ENCODE measurements at places on chromosomes 2 and 18.

- no peak for DNase-seq
Observed at GRCh38 chr2:39392672-39393071, 44.4 kb downstream of the MAP4K3 start.

DNA sequence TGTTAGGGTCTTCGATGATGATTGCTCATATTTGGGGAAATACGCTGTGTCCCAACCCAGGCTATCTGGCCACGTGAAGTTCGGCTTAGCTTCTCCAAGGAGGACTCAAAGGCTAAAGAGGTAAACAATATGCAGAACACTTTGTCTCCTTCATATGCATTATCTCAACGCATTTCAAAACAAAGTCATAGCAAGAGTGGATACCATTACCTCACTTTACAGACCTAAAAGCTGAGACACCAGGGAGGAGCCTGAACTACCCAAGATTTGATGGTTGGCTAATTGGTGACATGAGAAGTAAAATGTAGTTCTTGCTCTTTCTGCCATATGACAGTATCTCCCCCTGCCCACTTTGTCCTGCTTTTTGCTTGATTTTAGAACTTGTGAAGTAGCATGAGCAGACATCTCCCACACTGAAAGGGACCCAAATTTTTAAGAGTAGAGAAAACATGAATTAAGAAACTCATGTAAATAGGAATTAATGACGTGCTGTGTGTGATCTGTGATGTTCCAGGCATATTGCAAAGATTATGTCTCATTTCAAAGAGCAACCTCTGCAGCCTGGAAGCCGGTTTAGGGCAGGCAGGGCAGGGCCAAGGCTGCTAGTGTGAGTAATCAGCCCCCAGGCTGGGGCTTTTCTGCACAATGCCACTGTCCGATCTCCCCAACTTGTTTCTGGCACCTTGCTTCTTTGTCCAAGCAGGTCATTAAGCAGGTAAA, 144.5 kb downstream of the BCL11A start:
- DNase-seq, result no peak

- no peak for DNase-seq
Observed at GRCh38 chr2:10771786-10772185, 40.8 kb downstream of the PDIA6 start.

DNA sequence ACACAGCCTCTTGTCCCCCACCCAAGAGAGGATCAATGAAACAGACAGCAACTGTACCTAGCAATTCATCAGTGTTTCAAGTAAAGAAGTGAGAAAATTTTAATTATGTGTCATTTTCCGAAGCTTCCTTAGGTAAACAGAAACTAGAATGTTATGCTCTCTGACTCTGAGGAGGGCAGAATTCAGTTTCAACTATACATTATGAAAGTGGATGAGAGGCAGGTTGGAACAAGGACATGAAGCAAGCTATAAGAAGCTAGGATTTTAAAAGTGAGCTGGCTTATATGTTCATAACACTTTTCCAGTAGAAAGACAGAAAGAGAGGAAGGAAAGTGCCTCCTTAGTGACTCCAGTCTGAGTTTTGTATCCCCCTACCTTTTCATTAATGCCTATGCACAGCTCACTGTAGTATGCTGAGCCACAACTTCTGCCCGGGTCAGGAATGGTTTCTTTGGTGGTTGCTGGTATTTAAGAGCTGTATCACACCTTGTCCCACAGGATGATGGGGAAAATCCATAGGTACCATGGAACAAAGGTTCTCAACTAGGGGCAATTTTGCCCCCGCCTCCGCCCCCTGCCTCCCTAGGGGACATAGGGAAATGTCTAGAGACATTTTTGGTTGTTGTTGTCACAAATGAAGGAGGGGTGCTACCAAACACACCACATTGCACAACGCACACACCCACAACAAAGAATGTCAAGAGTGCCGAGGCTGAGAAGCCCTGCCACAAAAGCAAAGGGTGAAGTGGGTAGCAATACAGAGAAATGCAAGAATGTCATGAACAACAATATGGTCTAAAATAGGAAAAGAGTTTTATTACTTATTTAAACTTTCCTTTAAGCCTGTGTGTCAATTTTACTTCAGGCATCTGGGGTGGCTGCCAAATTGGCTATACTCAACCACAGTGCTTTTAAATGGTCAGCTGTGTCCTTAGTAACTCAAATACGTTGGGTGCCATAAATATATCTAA, 161.0 kb upstream of the ZFP36L2 start:
- DNase-seq, result no peak

- no peak for DNase-seq
Observed at GRCh38 chr2:36405183-36405582, 49.6 kb downstream of the CRIM1 start.

GRCh38 chr2:7748717-7749415, 831.7 kb downstream of the RNF144A start:
- no peak for DNase-seq

DNA sequence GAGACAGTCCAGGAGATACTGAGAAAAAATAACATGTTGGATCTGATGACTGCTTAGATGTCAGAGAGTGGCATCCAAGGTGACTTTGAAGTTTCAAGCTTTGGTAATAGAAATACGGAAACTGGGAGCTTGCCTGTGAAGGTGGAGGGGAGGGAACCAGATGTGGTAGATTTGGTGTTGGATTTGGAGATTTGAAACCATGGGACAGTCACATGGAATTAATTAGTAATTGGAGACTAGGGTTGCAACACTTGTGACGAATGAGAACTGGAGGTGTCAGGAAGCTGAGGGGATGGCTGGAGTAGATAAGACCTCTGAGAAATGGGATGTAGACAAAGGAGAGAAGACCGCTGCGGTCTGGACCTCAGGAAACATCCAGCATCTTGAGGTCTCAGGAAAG, 46.7 kb downstream of the RPL37A start:
- peak; percentile 82 for DNase-seq

DNA sequence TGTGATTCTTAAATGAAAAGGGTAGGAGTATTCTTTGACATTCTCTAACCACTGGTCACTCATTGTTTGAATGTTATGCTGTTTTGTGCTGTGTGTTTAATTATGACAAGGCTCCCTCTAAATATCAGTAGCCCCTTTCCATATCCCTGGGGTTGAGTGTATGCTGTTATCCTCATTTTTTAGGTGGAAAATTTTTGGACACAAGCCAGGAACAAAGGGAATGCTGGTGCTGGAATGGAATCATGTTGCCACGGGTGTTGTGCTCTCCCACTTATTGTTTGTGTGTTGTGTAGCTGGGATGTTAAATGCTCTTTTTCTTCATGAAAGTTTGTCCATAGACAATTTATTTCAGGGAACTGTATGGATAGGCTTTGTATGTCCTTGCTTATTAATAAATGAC, 43.3 kb downstream of the ZNF532 start:
- no peak for DNase-seq

GRCh38 chr18:47453038-47453437, 201.6 kb upstream of the SKOR2 start:
- DNase-seq, result no peak

GRCh38 chr2:126950504-126950903, 51.8 kb downstream of the TEX51 start:
- no peak for DNase-seq

- peak; percentile 74 for DNase-seq
Observed at GRCh38 chr2:217722883-217723472, 279.8 kb downstream of the TNS1 start.

- no peak for DNase-seq
Observed at GRCh38 chr2:8149985-8150539, 531.8 kb upstream of the ID2 start.

DNA sequence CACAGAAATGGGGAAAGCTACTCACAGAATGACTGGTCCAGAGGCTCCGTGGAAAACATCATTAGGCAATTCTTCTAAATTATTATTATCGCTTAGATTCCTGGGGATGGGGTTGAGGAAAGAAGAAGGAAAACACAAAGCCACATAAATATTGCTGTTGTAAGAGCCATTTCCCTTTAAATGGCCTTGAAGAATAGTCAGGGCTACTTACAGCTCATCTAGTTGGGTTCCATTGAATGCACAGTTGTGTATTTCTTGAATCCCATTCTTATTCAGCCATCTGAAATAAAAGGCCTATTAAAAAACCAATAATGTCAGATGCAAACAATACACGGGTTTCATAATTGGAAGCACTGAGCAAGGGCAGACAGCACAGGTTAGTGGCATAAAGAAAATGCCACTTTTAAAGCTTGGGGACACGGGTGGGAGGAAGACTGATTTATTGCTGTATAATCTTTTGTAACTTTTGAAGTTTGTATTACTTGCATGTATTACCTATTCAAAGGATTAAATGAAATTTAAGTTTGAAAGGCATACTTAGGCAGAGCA, 171.4 kb downstream of the FSHR start:
- DNase-seq, result no peak

- no peak for DNase-seq
Observed at GRCh38 chr2:42917425-42917927, 125.1 kb upstream of the HAAO start.

DNA sequence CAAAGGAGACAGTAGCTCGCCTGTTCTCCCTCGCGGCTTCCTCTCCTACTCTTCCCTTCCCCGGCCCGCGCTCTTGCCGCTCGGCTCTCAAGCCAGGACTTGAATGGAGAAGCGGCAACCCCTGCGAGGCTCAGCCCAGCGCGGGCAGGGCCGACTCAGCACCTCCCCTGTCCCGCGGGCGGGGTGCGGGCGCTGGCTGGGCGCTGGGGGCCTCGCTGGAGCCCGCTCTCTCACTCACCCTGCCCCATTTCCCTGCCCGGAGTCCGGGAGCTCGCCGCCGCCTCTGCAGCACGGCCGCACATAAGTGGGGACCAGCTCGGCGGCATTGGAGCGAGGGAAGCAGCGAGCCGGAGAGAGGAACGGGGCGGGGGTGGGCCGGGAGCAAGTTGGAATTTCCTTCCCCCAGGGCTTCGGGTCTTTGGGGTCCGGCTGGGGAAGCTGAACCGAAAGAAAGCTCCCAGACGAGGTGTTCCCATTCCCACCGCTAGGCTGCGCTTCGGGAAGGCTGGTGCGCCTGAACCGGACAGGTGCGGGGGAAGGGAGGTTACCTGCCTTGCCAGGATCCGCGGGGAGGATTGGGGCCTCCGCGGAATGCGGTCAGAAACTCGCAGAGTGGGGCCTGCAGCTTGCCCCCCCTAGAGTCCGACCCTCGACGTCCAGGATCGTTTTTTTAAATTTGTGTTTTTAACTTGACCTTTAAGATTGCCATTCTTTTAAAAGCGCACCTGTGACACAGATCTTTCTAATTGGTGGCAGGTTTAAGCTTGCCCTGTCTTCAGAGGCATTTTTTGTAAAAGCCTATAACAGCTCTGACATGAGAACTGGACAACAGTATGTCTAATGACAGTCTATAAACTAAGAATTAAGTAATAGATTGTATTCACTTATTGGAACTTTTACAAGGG, at the start of gene COBLL1:
Gene COBLL1 (minus strand): TSS at position 105 of the 905 bp plus-strand sequence. CDS start 627 bp downstream, outside the sequence.
- no peak for DNase-seq

GRCh38 chr2:236015171-236015570, 153.0 kb downstream of the GBX2 start:
- DNase-seq, result no peak

GRCh38 chr2:5794012-5794411, 101.8 kb downstream of the SOX11 start:
- no peak for DNase-seq

- DNase-seq, result no peak
Observed at GRCh38 chr2:72117029-72117428, 30.6 kb downstream of the CYP26B1 start.

- no peak for DNase-seq
Observed at GRCh38 chr18:61531182-61531581, 198.0 kb downstream of the CDH20 start.

GRCh38 chr2:170113168-170113894, 64.6 kb upstream of the MYO3B start:
- DNase-seq, result no peak

DNA sequence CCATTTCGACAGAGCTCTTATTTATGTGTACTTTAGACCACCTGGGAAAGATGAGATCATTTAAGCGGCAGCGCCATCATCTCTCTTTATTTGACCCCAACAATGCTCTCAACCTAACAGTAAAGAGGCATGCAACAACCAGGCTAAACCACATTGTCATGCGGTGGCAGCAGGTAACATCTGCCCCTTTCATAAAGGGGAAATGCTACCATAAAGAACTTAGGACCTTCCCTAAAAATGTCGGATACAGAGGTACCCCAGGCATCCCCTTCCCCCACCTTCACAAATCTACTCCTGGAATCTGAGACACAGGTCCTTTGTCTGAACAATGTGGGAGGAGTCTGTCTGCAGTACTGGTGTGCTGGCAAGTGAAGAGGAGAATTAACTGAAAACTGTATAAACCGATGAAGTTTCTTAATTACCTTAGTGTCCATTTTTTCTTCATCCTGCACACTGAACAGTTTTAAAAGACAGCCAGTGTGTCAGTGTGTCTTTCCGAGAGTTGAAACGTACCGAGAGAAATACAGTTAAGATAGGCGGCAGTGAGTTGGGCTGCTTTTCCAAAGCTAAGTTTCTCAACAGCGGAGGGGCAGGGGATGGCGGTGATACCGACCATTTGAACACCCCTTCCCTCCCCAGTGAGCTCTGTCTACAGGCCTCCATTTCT, 1.9 kb downstream of the MEX3C start:
- DNase-seq, result no peak

- no peak for DNase-seq
Observed at GRCh38 chr2:209872675-209873074, 101.0 kb downstream of the UNC80 start.

- no peak for DNase-seq
Observed at GRCh38 chr2:102888514-102888913, 126.7 kb downstream of the TMEM182 start.

DNA sequence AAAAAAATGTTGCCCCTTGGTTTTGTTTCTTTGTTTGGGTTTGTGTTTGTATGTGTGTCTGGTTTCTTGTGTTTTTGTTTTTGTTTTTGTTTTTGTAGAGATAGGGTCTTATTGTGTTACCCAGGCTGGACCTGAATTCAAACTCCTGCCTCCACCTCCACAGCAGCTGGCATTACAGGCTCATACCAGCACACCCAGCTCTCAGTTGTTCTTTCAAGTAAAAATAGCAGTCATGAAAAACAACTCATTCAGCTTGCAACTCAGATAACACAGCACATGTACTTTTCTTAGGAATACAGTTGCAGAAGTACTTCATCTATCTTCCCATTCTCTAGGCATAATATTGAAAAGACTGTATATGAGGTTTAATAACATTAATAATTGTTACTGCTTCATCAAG, 37.0 kb downstream of the ZC3H8 start:
- no peak for DNase-seq

- no peak for DNase-seq
Observed at GRCh38 chr18:77701977-77702376, 452.3 kb downstream of the GALR1 start.

DNA sequence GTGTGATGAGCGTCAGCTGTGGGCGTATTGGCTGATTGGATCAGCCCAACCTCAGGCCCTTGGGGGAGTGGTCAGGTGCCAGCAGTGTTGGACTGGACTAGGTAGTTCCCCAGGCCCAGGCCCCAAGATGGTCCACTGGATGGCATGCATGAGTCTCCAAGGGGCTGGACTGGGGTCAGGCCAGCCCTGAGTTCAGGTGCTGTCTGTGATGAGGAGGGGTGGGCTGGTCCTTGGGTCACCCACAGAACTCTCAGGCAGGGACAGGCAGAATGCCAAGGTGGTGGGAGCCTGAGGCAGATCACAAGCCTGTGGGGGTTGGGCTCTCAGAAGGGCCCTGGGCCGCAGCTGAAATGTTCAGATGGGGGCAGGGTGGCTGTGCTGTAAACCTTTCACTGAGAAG, 59.5 kb upstream of the THUMPD2 start:
- DNase-seq, result no peak
